Lower leg skin (tissue), 4 donors: ENCODE measurements at places on chromosomes 3 and 15. TPM values are rescaled to one million over a fixed set of nuclear protein-coding genes. Genes with fewer than 3 reads are reported as not detected.

P2RY13 gene
- 0.34 TPM for total RNA-seq

MBD4 gene
- total RNA-seq: 36.9 TPM

DNA sequence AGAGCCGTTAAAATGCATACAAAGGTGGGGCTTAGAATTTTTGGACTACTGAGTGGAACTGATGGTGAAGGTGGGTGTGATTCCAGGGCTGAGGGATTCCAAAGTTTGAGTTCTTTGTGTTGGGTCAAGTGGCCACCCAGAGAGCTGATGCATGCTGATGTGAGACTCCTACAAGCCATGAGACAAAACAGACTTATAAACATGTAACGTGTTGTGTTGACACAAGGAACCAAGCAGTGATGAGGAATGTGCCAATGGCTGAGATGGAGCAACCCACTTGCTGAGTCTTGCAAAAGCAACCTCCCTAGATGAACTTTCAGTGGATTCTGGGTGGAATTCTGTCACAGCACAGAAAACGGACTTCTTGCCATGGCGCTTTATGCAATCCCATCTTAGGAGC, 289.0 kb downstream of the TLE3 start:
- peak; percentile 44 for DNase-seq

GRCh38 chr15:70956201-70956995, 63.8 kb downstream of the LRRC49 start:
- no peak for DNase-seq

GRCh38 chr15:88664151-88664778, 25.4 kb downstream of the ISG20 start:
- DNase-seq: peak; percentile 60

DNA sequence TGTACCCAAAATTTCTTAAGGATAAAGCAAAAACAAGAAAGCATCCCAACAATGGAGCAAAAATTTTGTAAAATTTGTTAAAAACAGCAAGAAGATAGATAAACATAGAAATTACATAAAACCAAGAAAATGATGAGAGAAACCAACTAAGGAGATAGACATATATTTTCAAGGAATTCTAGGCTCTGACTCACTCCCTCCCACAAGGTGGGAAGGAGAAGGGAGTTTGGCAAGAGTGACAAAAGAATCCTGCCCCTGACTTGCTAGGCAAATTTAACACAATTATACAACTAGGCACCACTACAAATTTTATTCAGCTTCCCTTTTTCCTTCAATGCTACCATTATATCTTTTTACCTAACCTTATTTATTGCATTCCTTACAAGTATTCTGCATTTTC, 70.9 kb downstream of the MYO9A start:
- DNase-seq: no peak

DNA sequence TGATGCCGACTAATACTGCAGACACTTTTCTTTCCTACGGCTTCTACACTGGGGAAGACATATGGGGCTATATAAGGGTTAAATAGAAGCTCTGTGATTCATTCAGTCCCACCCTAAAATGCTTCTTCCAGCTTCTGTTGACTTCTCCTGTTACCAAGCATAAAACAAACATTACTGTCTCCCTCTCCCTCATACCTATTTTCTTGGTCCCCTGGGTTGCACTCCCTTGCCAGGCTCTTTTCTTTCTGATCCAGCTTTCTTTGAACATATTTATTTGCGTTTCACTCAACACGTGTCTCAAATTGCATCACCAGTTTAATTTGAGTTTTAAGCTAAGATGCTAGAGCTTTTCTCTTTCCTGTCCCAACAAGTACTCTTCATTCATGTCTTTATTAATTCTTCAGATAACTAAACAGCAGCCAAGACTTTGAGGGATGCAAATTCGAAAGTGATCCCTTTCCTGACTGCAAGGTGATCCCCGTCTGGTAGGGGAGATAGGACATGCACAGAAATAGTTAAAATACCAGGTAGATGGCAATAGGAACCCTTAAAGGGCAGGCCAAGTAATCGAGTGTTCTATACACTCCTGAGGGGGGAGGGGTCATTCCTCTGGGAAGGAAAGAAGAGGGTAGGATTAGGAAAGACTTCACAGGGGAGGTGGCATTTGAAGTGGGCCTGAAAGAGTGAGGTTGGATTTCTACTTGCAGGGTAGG, 198.6 kb upstream of the BCL6 start:
- no peak for DNase-seq

DNA sequence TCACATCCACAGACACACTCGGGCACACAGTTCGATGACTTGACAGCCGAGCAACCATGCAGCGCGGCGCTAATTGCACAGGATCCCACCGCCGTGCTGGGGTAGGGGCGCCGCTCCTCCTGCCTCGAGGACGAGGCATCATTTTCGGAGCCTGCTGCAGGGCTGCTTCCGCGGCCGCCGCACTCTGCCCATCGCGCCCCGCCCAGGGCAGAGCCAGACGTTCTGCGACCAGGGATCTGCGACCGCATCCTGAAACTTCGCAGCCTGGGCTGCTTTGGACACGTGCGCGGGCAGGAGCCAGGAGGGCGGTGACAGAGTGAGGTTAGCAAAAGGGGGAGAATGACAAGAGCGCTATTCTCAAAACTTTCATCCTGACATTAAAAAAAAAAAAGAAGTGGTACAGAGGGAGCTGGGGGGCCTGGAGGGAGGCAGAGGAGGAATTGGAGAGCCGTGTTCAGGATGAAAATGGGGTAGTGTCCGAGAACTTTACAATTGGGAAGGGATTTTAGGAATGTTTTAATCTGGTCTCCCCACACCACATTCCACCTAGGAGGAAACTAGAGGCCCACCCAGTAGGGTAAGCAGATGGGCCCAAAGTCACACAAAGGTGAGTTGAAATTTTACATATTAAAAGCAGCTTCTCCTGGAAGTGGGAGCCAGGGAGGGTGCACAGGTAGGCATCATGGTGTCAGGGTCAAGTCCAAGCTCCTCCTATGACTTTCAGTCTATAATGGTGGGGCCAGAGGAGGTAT, 15.9 kb downstream of the IGDCC3 start:
- DNase-seq: no peak
